Retina (tissue), 1 donor: ENCODE measurements at places on chromosomes 1 and 21.

DNA sequence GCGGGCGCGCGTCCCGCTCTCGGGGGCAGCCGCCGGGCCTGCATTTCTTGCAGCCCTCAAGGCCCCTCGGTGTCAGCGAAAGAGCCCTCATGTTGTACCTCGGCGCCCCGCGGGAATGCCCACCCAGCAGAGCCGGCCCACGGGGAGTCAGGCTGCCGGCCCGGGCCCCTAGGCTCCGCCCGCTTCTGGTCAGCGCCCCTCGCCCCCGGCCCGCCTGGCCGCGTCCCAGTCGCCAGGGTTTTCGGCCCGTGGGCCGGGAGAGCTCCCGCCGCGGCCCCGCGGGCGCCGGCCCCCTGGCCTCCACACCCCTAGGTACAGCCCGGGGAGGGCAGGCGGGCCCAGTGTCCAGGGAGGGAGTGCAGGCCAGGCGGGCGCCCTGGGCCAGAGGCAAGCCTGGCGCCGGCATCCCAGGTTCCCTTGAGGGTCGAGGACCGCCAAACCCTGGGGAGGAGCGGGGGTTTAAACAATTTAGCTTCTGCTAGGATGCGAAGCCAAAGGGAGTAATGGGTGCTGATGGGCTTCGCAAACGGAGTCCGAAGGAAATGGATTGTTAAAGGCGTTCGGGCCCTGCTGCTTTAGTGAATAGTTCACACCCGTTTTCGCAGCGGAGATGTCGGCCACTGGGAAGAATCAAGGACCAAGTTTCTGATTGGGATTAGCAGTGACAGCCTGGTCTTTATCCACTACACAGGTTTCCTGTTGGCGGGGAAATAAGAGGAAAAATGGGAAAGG lies 486 bp upstream of the KCNA3 start:
- peak; percentile 79 for DNase-seq

- peak; percentile 96 for DNase-seq
Measured at GRCh38 chr1:151909167-151910149, at the start of gene THEM4. THEM4 (minus strand) TSS chr1:151909511; CDS start chr1:151909458, 53 bp downstream.

- peak; percentile 69 for DNase-seq
Measured at GRCh38 chr1:89842567-89843272, 21.9 kb downstream of the LRRC8D start.

DNA sequence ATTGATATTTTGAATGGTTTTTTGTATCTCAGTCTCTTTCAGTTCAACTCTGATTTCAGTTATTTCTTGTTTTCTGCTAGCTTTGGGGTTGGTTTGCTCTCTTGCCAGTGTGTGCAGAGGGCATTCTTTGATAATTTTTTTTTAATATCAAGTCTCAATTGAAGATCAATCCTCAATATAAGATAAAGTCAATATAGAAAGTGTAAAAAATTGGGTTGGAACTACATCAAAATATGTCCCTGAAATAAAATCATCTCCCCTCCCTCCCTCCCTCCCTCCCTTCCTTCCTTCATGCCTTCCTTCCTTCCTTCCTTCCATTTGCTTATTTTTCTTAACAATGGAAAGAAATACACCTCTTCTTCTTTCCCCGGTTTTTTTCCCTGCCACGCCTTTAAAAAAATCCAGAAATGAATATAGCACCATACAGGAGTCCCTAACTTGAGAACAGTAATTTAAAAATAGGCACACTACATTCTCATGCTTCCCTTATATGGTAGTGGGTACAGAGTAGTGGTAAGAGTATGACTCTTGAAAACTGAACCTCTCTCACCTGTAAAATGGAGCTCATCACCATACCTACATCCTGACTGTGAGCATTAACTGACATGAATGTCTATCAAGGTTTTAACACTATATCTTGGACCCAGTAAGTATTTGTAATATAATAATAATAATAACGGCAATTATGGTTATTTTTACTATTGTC lies 221.9 kb downstream of the GIPC2 start:
- no peak for DNase-seq

GRCh38 chr1:16189921-16190621 lies 22.4 kb downstream of the ARHGEF19 start:
- peak; percentile 83 for DNase-seq

GRCh38 chr1:229064320-229065168 lies 206.4 kb upstream of the RAB4A start:
- no peak for DNase-seq

- no peak for DNase-seq
Measured at GRCh38 chr1:203351037-203351625, at the start of gene FMOD. FMOD (minus strand) TSS chr1:203351122; CDS start chr1:203348270, 2,852 bp downstream.

DNA sequence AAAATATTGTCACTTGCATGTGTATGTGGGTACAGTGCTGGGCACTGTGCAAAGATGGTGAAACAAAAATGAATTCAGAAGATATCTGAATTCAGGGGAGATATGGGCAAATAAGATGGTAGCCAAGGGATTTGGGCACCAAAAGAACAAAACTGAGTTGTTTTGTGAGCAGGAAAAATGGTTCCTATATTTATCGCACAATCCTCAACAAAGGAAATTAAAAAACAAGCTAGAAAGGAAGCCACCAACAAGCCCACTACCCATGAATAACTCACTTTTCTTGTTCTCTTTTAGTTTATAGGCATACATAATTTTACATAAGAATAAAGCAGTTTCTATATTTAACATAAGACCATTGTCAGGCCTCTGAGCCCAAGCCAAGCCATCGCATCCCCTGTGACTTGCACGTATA lies 40.7 kb upstream of the VASH2 start:
- DNase-seq: no peak

GRCh38 chr1:11728126-11728806 lies 7.7 kb upstream of the AGTRAP start:
- DNase-seq: no peak

- no peak for DNase-seq
Measured at GRCh38 chr1:208181364-208181763, 62.8 kb downstream of the PLXNA2 start.

- no peak for DNase-seq
Measured at GRCh38 chr1:84726593-84727499, 36.6 kb upstream of the SSX2IP start.
